A549 treated with DMSO at 1 μM for 4 hours (cell line): ENCODE measurements at places on chromosomes 7 and 10. TPM values are rescaled to one million over a fixed set of nuclear protein-coding genes. Genes with fewer than 3 reads are reported as not detected.

Gene TMEM236
- 0.03 to 0.12 TPM (median 0.07 TPM) in 5 replicates for total RNA-seq

Gene TMEM225B
- 0.79 to 1.0 TPM (median 0.91 TPM) in 5 replicates for total RNA-seq

Gene ARHGAP22
- 3.5 to 4.9 TPM (median 4.1 TPM) in 5 replicates for total RNA-seq

Gene SORBS1
- 0.39 to 0.80 TPM (median 0.66 TPM) in 5 replicates for total RNA-seq

Gene LRMDA
- 3.0 to 4.2 TPM (median 3.9 TPM) in 5 replicates for total RNA-seq

Gene CYP3A4
- not detected in 5 replicates for total RNA-seq

Gene EEF1AKMT2
- total RNA-seq, result 16.2 to 19.5 TPM (median 18.3 TPM) in 5 replicates

Gene NODAL
- 0.06 TPM in 1 of 5 replicates, not detected in the others for total RNA-seq

Gene AFAP1L2
- 21.7 to 29.6 TPM (median 25.1 TPM) in 5 replicates for total RNA-seq

Gene INPP5A
- total RNA-seq, result 12.3 to 16.3 TPM (median 14.2 TPM) in 5 replicates

Gene SH3PXD2A
- 1.7 to 3.2 TPM (median 2.6 TPM) in 5 replicates for total RNA-seq

Gene KIF20B
- 11.9 to 19.2 TPM (median 18.6 TPM) in 5 replicates for total RNA-seq

Gene GTPBP4
- total RNA-seq, result 99.2 to 114 TPM (median 109 TPM) in 5 replicates

Gene GHRHR
- total RNA-seq, result not detected in 5 replicates

Gene CYP26C1
- not detected in 5 replicates for total RNA-seq

Gene CPED1
- total RNA-seq, result 0.02 to 0.07 TPM in 2 of 5 replicates, not detected in the others

Gene IMMP2L
- total RNA-seq, result 16.5 to 21.5 TPM (median 16.7 TPM) in 5 replicates

Gene RHOBTB1
- 5.1 to 7.1 TPM (median 7.0 TPM) in 5 replicates for total RNA-seq

Gene KNDC1
- 1.3 to 3.2 TPM (median 1.7 TPM) in 5 replicates for total RNA-seq

Gene HMX3
- total RNA-seq, result not detected in 5 replicates

Gene ANXA8
- total RNA-seq, result 27.8 to 40.7 TPM (median 30.6 TPM) in 5 replicates

Gene WIPF3
- 0.37 to 0.61 TPM (median 0.51 TPM) in 5 replicates for total RNA-seq

Gene EPO
- 0.07 to 0.09 TPM in 2 of 5 replicates, not detected in the others for total RNA-seq

Gene GNGT1
- 0.09 TPM in 1 of 5 replicates, not detected in the others for total RNA-seq

Gene OPN1SW
- not detected in 5 replicates for total RNA-seq
